ENCODE measurements at places on chromosomes 12 and 14.

- ATAC-seq = no peak
Observed at GRCh38 chr12:29067430-29067829, 81.6 kb upstream of the FAR2 start.

DNA sequence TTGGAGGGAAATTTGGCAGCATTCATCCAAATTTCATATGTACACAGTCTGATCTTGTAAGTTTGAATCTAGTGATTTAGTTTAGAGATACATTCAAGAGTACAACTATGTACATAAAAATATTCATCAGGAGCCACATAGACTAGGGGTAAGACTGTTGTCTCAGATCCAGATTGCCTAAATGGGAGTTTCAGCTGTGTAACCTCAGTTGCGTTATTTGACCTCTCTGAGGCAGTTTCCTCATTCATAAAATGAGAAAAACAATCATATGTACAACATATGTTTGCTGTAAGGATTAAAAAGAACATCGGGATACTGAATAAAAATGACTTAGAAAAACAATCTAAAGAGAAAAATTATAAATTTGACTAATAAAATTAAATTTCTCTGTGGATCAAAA lies 577.5 kb downstream of the RPL10L start:
- no peak for ATAC-seq

- no peak for ATAC-seq
Observed at GRCh38 chr12:80001562-80001961, 66.7 kb upstream of the PPP1R12A start.

DNA sequence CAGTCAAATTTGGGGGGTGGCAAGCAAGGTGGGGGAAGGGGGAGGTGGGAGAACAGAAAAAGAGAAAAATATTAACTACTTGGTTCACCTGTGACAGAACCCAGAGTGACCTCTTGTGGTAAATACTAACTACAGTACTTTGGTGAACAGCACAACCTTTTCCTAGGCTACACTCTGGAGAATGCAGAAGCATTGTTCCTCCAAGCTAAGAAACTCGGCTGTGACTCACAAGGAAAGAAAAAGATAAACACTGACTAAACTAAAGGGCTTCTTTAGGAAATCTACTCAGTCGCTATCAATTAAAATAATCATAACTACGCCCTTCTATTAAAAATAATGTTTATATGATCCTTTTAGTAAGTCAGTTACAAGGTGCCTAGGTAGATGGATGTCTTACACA lies 5.4 kb downstream of the KCNH5 start:
- ATAC-seq = peak; percentile 82
